ENCODE measurements at places on chromosomes 12 and 14.

DNA sequence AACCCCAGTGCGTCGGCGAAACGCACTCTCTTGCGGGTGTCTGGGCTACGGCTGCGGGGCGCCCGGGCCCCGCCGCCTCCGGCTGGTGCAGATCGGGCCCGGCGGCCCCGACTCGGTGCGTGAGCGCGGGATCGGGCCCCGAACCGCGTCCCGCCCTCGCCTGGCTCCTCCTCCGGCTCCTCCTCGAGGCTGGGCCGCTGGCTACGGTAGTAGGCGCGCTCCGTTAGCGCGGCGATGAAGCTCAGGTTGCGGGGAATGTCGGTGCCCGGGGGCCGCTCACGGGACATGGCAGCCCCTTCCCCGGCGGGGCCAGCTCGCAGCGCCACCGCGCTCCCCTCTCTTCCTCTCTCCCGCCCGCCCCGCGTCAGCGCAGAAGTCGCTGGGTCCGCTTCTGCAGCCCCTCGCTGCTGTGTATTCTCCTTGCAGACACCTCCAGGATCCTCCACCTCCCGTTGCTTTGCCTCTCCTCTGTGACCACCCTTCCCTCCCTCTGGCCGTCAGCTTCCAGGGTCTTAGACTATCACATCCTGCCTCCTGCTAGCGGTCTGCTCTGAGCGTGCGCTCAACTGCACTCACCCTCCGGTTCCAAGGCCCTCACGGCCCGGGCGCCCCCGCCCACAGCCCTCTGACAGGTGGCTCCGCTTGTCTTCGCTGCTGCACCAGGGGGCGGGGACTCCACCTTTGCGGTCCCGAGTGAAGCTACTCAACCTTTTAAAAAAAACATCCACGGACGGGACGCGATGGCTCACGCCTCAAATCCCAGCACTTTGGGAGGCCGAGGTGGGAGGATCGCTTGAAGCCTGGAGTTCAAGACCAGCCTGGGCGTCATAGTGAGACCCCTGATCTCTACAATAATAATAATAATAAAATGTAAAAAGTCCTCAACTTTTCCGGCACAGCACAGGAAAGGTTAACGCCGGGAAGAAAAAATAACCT, at the start of gene PPP1R3E:
PPP1R3E (minus strand) TSS at position 570 of the 936 bp plus-strand sequence; CDS start at position 287, 283 bp downstream.
- peak; percentile 59 for DNase-seq

DNA sequence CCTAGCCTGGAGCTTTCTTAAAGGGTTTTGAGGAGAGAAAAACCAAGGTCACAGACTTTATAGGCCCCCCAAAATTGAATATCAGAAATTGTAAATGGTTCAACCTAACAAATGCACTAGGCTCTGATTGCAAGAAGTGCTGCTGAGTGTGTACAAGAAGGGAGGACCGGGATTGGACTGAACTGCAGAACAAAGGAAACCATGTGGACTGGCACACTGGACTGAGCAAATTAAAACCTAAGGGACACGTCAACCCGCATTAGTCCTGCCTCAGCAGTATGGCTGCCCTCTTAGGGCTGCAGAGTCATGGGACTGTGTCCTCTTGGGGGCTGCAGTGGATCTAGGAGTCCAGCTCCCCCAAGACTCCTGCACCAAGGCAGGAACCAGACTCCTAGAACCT, 842 bp upstream of the CISTR start:
- DNase-seq: no peak

- DNase-seq: no peak
These were observed 12.7 kb upstream of the CCDC177 start for GRCh38 chr14:69587389-69587788.

GRCh38 chr12:110183386-110183785, 59.2 kb downstream of the IFT81 start:
- DNase-seq: no peak

DNA sequence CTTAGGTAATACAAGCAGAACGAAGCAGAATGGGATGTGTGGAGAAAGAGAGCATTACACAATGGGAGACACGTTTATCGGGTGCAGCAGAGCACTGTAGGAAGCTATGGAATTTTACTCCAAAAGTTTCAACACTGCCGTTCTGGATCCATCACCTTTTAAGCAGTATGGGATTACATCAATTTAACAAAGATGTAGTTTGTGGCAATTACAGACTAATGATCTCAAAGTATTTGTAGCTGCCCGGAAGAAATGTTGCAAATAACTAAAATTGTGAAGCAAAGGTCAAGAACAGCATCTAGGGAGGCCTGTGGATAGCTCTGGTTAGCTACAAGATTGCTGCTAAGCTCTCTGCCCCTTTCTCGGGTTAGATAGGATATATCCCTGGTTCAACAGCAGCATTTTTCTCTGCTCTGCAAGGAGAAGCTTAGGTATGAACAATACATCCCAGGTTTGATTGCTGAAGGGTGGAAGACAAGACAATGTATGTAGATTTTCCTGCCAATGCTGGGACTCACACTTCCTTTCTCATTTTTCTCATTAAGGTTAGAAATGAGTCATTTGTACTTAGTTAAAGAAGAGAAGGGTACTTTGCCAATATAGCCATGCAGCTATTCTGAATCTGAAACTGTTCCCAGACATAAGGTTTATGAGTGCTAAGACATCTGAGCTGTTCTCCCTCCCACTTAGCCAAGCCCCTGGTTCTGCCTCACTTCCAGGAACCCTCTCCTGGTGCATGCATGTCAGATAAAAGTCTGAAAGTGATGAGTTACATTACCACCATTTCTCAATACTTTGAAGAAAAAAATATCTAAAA, 75.0 kb upstream of the HIF1A start:
- no peak for DNase-seq
